ENCODE measurements at places on chromosomes 11 and 22.
A peak's percentile ranks its signal among the peaks of the same experiment; 100 is the strongest.

- no peak for DNase-seq
These were observed 48.4 kb upstream of the RAB1B start for GRCh38 chr11:66219846-66220565.

- peak; percentile 98 for DNase-seq
These were observed 113.6 kb upstream of the ANO5 start for GRCh38 chr11:22079133-22079872.

DNA sequence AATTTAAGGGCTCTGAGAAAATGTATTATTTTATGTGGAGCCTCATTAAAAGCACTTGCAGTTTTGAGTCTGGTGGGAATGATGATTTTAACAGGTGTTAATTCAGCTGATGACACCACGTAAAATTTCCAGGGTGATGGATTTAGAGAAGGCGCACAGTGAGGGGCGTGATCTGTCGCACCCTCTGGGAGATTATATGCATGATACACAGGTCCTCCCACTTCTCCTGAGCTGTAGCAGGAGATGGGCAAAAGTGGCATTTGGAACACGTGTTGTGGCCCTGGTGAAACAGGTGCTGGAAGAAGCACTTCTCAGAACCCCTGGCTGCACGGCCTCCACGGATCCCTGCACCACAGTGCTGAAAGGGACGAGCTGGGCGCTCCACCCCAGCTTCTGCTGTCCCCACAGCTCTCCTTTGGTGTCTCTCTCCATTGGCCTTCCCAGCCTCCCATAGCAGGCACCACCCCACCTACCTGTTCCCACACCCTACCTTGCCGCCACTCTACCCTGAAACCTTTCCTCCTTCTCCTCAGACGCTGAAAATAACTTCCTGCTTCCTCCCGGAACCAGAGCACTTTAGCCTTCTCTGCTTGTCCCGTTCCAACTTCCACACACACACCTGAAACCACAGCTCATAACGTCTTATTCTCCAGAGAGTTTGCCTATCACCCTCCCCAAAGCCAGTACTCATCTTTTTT lies 6.9 kb upstream of the SORL1 start:
- DNase-seq = no peak

DNA sequence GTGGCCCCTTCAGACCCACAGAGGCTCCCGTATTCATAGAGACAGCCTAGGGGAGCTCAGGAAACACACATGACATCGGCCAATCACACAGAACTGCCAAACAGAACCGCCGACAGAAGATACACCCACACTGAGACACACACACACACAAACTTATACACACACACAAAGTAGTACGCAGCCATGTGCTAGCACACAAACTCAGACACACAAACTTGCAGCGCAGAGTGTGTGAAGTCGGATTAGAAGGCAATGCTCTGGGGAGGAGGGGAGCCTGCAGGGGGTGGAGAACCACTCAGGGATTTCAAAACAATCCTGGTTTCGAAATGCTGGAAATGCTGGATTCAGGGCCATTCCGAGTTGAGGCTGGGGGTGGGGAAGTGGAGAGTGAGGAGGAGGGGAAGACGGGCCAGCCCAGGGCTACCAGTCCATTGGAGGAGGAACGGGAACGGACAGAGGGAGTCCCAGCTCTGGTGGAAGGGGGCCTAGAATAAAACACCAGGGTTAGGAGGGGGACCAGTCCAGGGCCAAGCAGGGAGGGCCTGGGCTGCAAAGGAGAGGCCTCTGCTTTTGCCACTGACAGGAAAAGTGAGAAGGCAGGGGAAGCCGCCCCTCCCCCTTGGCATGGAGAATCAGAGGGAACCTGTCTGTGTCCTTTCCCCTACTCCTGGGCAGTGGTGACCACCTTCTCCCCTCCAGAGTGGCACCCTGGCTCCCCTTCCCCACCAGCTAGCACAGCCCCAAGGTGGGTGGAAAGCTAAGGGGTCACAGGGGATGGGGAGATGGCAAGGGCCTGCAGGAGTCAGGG lies 4.4 kb downstream of the BCL9L start:
- DNase-seq = no peak

DNA sequence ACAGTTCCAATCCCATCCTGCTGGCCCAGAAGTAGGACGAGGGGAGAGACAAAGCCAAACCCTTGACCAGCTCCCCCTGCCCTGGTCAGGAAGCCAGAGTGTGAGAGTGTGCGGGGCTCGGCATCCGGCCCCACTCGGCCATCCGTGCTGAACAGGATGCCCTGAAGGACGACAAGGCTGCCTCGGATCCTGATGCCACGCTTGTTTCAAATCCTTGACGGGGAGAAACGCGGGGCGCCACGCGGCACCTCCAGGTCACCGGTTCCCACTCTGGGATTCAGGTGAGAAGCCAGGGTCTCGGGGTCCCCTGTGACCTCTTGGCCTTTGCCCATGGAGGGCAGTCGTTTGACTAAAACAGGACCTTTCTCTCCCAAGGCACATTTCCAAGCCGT lies 167.8 kb downstream of the BRD1 start:
- no peak for DNase-seq

- no peak for DNase-seq
These were observed 77.7 kb downstream of the C22orf31 start for GRCh38 chr22:28983788-28984441.

GRCh38 chr22:45972889-45973253 lies 4.1 kb downstream of the WNT7B start:
- no peak for DNase-seq

- no peak for DNase-seq
These were observed 3.4 kb downstream of the CEND1 start for GRCh38 chr11:786235-787083.

GRCh38 chr22:45528046-45528445 lies 25.4 kb downstream of the FBLN1 start:
- DNase-seq = no peak

GRCh38 chr11:14789879-14790484 lies 102.0 kb downstream of the CYP2R1 start:
- DNase-seq = peak; percentile 19

DNA sequence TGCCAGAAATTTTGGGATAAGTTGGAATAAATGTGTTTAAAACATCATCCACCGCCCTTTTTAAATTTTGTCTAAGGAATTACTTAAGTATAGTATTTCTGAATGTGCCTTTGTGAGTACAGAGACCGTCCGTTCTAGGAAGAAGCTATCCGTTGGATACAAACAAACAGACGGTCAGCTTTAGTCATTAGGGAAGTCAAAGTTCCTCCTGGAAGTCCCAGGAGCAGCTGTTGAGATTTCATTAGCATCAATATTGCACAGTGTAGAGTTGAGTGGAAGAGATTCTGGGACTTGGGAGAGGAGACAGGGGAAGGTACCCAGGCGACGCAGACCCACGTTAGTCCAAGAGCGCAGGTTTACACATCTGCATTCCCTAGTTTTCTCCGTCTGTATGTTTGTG lies 15.7 kb upstream of the ADSL start:
- no peak for DNase-seq

- DNase-seq = peak; percentile 78
These were observed 451.3 kb upstream of the KIRREL3 start for GRCh38 chr11:127451861-127452260.

DNA sequence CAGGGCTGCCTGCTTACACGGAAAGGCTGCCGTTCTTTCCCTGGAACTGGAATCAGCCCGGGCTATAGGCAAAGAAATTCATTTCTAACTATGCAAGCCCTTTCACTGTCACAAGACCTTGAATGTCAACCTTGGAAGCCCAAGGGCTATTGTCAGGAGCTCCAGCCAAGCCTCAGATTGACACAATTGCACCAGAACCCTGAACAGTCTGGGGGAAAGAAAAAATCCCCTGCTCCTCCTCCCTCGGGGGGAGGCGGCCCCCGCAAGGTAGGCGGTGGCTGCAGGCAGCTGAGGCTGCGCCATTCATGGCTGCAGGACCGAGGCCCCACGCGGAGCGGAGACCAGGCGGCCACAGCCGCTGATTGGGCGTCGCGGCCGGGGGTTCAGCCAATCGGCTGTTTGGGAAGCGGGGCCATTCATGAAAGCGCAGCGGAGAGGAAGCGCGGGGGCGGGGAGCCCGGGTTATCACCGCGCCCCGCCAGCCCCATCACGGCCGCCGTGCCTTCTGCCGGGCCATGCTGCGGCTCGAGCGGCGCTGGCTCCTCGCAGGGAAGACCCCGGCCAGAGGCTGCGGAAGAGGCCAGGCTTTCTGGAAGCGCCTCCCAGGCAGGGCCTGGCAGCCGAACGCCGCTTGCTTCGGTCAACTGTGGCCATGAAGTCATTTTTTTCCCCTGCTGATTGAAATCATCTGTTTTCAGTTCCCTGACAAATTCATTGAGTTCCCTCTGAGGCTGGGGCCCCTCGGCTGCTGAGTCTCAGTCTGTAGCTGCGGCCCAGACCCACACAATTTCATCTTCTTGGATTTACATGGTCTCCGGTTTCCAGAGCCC lies 38.1 kb upstream of the LINC01488 start:
- DNase-seq = no peak

- no peak for DNase-seq
These were observed 5.9 kb upstream of the GLB1L3 start for GRCh38 chr11:134270250-134270714.

DNA sequence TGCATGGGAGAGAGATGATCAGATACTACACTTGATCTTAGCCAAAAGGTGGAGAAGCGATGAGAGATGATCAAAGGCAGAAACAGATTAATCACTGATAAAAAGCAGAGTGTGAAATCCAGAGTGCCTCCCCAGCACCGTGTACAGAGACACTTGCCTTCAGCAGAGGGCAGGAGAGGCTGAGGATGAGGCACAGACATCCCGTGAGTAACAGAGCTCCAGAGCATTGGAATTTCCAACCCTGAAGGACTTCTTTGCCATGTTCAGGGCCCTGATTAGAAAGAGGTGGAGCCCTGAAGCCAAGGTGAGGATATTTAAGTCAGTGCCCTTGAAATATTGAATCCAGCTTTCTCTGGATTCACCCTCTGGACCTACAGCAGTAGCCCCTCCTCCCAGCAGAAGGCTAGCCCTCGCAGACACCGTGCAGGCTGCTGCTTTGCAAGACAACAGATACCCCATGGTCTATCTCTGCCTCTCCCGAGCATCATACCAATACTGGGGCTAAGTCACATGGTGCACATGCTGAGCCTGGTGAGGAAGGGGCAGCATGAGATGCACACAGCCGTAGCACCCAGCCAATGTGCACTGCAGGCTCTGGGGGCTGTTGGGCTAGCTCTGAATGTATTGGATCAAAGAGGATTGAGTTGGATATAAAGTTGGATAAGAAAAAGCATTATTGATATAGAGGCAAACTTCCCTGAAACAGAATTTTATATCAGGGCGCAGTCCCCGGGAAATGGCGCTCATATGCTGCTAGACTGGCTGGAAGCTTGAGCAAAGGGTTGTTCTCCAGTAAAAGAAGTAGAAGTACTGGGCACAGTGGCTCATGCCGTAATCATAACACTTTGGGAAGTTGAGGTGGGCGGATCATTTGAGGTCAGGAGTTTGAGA lies 200.3 kb upstream of the B3GAT1 start:
- no peak for DNase-seq

DNA sequence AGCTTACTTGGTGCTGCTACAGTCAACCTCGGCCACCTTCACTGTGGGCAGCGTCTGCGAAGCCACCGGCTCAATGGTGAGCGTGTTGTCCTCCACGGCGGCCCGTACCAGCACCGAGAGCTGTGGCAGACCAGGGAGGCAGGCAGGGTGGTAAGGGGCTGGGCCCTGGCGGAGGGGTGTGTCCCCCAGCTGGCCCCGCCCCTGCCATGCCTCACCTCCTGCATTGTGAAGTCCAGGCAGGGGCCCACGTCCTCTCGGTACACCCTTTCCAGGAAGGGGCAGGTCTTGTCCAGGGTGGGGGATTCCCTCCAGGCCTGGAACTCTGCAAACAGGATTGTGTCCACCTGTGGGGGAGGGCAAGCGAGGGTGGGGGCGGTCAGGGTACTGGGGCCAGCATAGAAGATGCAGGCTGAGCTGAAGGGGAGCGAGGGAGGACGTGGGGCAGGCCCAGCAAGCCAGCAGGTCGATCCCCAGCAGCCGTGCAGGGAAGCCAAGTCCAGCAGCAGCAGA lies 12.8 kb downstream of the RAB3IL1 start:
- DNase-seq = no peak

DNA sequence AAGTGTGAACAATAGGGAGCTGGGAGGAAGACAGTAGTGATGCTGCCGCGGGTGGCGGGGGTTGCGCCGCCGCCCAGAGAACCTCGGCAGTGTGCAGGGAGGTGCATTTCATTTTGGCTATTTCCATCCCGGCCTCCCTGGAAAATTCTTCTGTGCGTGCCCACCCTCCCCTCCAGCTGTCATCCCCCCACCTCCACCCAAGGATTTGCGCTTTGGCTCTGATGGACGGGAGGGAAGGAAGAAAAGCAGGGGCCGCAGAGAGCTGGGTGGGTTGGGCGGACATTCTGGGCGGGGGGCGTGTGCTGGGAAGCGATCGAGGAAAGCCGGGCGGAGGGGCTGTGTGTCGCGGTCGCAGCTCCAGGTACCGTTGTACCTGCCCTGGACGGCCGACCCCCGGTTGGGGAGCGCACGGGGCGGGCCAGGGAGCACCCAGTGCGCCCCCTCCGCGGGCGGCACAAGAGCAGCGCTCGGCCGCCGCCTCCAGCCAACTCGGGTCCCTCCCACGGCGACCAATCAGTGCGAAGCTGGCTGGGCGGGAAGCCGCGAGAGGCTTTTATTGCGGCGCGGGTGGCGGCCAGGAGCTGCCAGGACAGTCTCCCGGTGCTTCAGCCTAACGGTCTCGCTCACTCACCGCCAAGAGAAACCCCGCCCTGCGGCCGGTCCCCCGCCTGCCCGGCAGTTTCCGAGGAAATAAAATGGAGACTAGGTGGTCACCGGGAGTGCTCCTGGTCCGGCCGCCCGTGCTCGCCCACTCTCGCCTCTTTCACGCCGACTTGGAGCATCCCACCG lies 1.6 kb downstream of the NCAM1 start:
- peak; percentile 89 for DNase-seq

GRCh38 chr22:31079095-31079642 lies 1.9 kb upstream of the SMTN start:
- DNase-seq = no peak

- no peak for DNase-seq
These were observed 24.8 kb downstream of the CTNND1 start for GRCh38 chr11:57786436-57786835.

DNA sequence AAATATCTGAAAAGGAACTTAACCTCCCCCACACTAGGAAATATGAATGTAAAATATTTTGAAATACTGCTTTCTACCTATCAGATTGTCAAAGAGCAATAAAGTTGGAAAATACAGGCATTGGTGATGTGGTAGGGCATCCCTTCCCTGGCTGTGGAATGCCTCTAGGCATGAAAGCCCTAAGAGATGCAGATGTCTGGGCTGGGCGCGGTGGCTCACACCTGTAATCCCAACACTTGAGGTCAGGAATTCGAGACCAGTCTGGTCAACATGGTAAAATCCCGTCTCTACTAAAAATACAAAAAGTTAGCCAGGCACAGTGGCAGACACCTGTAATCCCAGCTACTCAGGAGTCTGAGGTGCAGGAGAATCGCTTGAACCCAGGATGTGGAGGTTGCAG lies 22.0 kb downstream of the ARAP1 start:
- no peak for DNase-seq

- no peak for DNase-seq
These were observed 1.6 kb upstream of the MSANTD2 start for GRCh38 chr11:124801636-124802312.

All from NCI-H446 treated with DMSO at 0.1 percent for 48 hours (cell line).